Glutamatergic neuron (in vitro differentiated cells): ENCODE measurements at places on chromosomes 12 and 14. TPM values are rescaled to one million over a fixed set of nuclear protein-coding genes. Genes with fewer than 3 reads are reported as not detected.
A peak's percentile ranks its signal among the peaks of the same experiment; 100 is the strongest.

DNA sequence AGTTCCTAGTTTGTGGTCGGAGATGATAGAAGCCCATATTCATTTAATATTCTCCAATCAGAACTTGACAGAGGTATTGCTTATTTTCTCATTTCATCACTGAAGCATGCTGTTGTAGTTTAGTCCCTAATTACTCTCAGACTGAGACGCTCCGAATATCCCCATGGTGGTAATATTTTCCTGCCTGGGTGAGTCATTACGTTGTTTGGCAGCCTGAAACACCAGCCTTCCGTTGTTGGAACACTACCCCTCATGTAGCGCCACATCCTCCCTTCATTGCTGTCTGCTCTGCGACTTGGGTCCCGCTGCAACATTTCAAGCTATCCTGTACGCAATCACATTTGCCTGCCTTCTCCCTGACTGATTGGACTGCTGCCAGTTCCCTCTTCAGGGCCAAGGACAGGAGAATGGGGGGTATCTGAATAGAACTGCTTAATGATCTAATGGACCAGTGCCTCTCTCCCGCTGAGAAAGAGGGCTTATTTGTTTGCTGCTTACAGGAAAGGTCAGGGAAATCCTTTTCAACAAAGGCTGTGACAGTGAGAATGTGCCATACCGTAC lies 369.1 kb downstream of the NPAS3 start:
- H3K4me3 ChIP-seq, result no peak overlapping the region
- H3K27me3 ChIP-seq, result no peaks in the 10 kb centered on the region
- H3K27ac ChIP-seq, result no peak overlapping the region

The OR8S1 gene
- not detected for total RNA-seq

- DNase-seq, result peak; percentile 81
- H3K4me3 ChIP-seq, result peak overlapping the region; percentile 97
- peaks cover 16% of the 10 kb centered on the region for H3K36me3 ChIP-seq
- peak overlapping the region; percentile 100 for H3K27ac ChIP-seq
- peaks cover 26% of the 10 kb centered on the region for H3K27me3 ChIP-seq
Measured at GRCh38 chr12:124913474-124914391, 717 bp downstream of the UBC start.

DNA sequence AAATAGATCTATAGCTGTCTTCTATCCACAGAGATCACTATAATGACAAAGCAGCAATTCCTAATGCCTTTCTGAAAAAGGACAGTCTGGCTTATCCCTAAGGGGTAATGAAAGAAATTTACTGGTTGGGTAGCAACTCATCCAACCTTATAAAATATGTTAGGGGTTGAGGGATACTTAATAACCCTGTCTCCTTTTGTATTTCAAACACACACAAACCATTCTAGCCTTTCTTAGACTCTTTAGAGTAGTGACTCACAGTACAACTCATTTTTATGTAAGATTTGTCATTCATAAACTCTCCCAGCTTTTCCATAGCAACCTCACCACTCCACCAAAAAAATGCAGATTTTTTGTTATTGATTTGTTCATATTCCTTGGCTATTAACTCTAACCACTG lies 167.9 kb downstream of the FSCB start:
- DNase-seq, result no peak
- no peaks in the 10 kb centered on the region for H3K36me3 ChIP-seq
- H3K27ac ChIP-seq, result no peak overlapping the region
- no peaks in the 10 kb centered on the region for H3K4me1 ChIP-seq

GRCh38 chr14:71473843-71474242 lies 458.4 kb upstream of the RGS6 start:
- no peaks in the 10 kb centered on the region for H3K36me3 ChIP-seq
- H3K27me3 ChIP-seq, result no peaks in the 10 kb centered on the region
- DNase-seq, result no peak
- no peak overlapping the region for H3K27ac ChIP-seq

GRCh38 chr12:6444704-6445688 lies at the start of gene CD27:
Gene CD27 (plus strand): TSS chr12:6444955. CDS start chr12:6445096, 141 bp downstream.
- DNase-seq, result no peak
- H3K27ac ChIP-seq, result no peak within 1 kb of the TSS
- no peak within 1 kb of the TSS for H3K4me3 ChIP-seq
- no peaks in the 10 kb centered on the region for H3K4me1 ChIP-seq
- H3K36me3 ChIP-seq, result no peaks in the 10 kb centered on the region
- peaks cover 2% of the 10 kb centered on the region for H3K27me3 ChIP-seq

DNA sequence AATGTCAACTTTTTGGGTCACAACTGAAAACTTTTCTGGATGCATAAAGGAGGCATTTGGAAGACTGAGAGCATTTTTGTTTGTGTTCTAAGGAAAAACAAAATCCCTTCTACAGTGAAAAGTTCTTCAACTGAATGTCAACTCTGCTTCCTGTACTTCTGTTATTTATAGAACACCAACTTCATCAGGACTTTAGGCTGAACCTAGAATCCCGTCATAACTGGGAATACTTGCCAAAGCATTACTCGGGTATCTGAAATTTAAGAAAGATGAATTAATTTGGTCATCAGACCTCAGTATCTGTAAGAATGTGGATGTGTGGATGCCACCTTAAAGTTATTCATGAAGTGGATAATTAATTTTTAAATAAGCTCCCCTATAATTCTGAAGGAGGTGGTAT lies 73.2 kb downstream of the FERMT2 start:
- no peaks in the 10 kb centered on the region for H3K27me3 ChIP-seq
- H3K27ac ChIP-seq, result no peak overlapping the region
- no peak for DNase-seq
- H3K36me3 ChIP-seq, result no peaks in the 10 kb centered on the region
- no peaks in the 10 kb centered on the region for H3K4me1 ChIP-seq

The CPM gene
- total RNA-seq, result not detected

The LMO3 gene
- total RNA-seq, result 0.78 TPM

DNA sequence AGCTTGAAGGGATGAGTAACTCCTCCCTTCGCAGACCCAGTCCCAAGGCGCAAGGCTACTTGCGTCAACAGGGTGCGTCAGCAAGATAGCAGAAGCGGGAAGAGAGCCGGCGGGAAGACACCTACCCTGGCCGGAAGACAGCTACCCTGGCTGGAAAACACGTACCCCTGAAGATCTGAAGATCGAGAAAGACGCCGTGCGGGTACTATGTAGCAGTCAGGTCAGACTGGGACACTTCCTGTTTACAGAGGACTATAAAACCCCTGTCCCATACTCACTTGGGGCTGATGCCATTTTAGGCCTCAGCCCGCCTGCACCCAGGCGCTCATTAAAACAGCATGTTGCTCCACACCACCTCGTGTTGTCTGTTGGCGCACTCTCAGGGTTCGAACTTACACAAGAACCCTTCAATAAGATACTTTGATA lies 80.9 kb downstream of the ABCD2 start:
- DNase-seq, result no peak
- H3K4me1 ChIP-seq, result no peaks in the 10 kb centered on the region
- H3K27me3 ChIP-seq, result peaks cover 2% of the 10 kb centered on the region
- no peaks in the 10 kb centered on the region for H3K36me3 ChIP-seq

DNA sequence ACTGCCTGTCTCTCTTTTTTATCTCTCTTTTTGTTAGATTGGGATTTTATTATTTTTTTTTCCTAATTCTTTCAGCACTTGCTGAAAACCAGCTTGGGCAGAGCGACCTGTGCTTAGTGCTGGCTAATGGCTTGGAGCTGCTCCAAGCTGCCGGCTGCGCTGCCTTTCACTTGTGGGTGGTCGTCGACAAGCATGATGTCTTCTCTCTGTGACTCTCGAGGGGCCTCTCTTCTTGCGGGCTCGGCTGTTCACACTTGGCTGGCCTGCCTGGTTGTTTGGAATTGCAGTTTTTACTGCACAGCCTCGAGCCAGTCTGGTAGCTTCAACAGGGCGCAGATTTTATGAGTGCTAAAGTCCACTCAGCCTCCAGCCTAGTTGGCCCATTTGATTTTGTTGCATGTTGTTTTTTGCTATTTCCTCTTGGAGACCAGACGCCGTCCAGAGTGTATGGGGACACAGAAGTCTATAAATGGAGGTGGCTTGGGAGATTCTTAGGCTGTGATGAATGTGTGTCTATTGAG lies 18.6 kb downstream of the TPCN1 start:
- H3K27ac ChIP-seq, result peak overlapping the region; percentile 34
- peaks cover 30% of the 10 kb centered on the region for H3K4me1 ChIP-seq
- H3K27me3 ChIP-seq, result peaks cover 4% of the 10 kb centered on the region
- no peaks in the 10 kb centered on the region for H3K36me3 ChIP-seq

- H3K27ac ChIP-seq, result peak overlapping the region; percentile 96
- H3K27me3 ChIP-seq, result peaks cover 4% of the 10 kb centered on the region
- H3K4me3 ChIP-seq, result peak overlapping the region; percentile 71
- peak; percentile 65 for DNase-seq
- peaks cover 42% of the 10 kb centered on the region for H3K4me1 ChIP-seq
Measured at GRCh38 chr14:101774006-101774795, 12.7 kb downstream of the PPP2R5C start.

The BICDL1 gene
- 56.4 TPM for total RNA-seq

The RAB15 gene
- 79.5 TPM for total RNA-seq

- no peak for DNase-seq
- no peaks in the 10 kb centered on the region for H3K27me3 ChIP-seq
- H3K4me1 ChIP-seq, result peaks cover 6% of the 10 kb centered on the region
- H3K27ac ChIP-seq, result no peak overlapping the region
Measured at GRCh38 chr12:100494538-100494937, 20.9 kb downstream of the NR1H4 start.

- H3K4me3 ChIP-seq, result no peak overlapping the region
- no peak overlapping the region for H3K27ac ChIP-seq
- H3K27me3 ChIP-seq, result peaks cover 1% of the 10 kb centered on the region
- no peaks in the 10 kb centered on the region for H3K36me3 ChIP-seq
- DNase-seq, result no peak
- H3K4me1 ChIP-seq, result peaks cover 2% of the 10 kb centered on the region
Measured at GRCh38 chr12:131947482-131948027, 2.2 kb upstream of the EP400 start.

DNA sequence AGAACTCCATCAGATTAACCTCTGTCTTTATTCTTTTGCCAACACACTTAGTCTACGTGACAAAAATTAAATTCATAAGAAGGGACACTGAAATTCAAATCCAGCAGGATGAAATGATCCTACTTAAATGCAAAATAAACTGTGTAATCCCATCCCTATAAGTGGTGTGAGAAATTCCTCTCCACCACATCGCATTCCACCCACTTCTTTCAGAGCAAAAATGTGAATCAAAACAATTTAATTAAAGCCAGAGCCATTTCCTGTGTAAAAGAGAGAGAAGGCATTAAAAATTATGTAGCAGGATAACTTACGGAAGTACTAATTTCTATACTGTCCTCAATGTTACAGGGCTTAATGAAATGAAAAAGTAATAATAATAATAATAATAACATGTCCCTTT lies 844.3 kb downstream of the GALC start:
- no peaks in the 10 kb centered on the region for H3K27me3 ChIP-seq
- no peak for DNase-seq
- no peak overlapping the region for H3K27ac ChIP-seq
- H3K4me1 ChIP-seq, result peaks cover 2% of the 10 kb centered on the region

GRCh38 chr12:11767798-11768197 lies 118.3 kb downstream of the ETV6 start:
- no peak overlapping the region for H3K4me3 ChIP-seq
- H3K4me1 ChIP-seq, result no peaks in the 10 kb centered on the region
- H3K27ac ChIP-seq, result no peak overlapping the region
- no peaks in the 10 kb centered on the region for H3K27me3 ChIP-seq

GRCh38 chr12:69688471-69689427 lies 10.4 kb downstream of the BEST3 start:
- H3K27me3 ChIP-seq, result no peaks in the 10 kb centered on the region
- no peaks in the 10 kb centered on the region for H3K4me1 ChIP-seq
- no peak overlapping the region for H3K27ac ChIP-seq
- no peaks in the 10 kb centered on the region for H3K36me3 ChIP-seq

DNA sequence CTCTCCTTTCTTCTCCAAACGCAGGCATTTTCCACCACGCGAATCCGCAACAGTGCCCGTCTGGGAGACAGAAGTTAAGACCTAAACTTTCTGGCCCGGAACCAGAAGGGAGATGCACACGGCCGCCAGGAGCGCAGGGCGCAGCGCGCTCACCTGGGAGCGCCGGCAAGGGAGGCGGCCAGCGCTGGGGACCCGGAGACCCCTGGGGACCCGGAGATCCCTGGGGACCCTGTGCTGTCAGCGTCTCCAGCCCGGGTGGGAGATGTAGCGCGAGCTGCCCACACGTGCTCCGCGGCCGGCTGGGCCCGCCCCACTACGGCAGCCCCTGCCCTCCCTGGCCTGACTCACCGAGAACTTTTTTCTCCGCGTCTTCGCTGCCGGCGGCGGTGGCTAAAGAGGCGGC lies 620 bp downstream of the YBX3 start:
- peak overlapping the region; percentile 88 for H3K4me3 ChIP-seq
- peak overlapping the region; percentile 5 for H3K27ac ChIP-seq
- no peaks in the 10 kb centered on the region for H3K36me3 ChIP-seq
- no peaks in the 10 kb centered on the region for H3K27me3 ChIP-seq

DNA sequence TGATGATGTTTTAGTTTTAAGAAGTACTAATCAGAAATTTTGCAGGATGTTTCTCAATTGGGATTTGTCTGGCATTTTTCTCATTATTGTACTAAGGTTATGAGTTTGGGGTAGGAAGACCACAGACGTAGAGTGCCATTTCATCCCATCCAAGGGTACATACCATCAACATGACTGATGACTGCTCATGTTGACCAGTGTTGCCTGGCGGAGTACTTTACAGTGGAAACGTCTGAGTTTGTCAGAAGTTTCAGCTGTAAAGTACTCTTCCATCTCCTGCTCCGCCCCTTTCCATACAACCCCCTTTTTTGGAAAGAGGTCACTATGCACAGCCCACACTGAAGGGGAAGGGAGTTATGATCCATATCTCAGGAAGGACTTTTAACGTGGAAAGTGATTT lies 74.2 kb downstream of the RCOR1 start:
- H3K4me1 ChIP-seq, result peaks cover 3% of the 10 kb centered on the region
- no peaks in the 10 kb centered on the region for H3K36me3 ChIP-seq
- H3K4me3 ChIP-seq, result no peak overlapping the region
- no peak overlapping the region for H3K27ac ChIP-seq
- no peak for DNase-seq
- no peaks in the 10 kb centered on the region for H3K27me3 ChIP-seq

GRCh38 chr12:29147731-29148595 lies 1.1 kb upstream of the FAR2 start:
- H3K36me3 ChIP-seq, result peaks cover 4% of the 10 kb centered on the region
- no peak overlapping the region for H3K27ac ChIP-seq
- peaks cover 2% of the 10 kb centered on the region for H3K27me3 ChIP-seq

GRCh38 chr12:47350062-47350408 lies 270.3 kb upstream of the AMIGO2 start:
- H3K27me3 ChIP-seq, result no peaks in the 10 kb centered on the region
- no peaks in the 10 kb centered on the region for H3K4me1 ChIP-seq
- H3K36me3 ChIP-seq, result no peaks in the 10 kb centered on the region
- H3K27ac ChIP-seq, result no peak overlapping the region
- no peak for DNase-seq
